ENCODE measurements at places on chromosomes 13 and 19. TPM values are rescaled to one million over a fixed set of nuclear protein-coding genes. Genes with fewer than 3 reads are reported as not detected.

The CYP2A6 gene
- not detected for polyA plus RNA-seq

The WTIP gene
- 0.20 TPM for polyA plus RNA-seq

The AMH gene
- polyA plus RNA-seq = not detected

The FSD1 gene
- 1.5 TPM for polyA plus RNA-seq

The OVOL3 gene
- polyA plus RNA-seq = not detected

The SRRM5 gene
- 0.94 TPM for polyA plus RNA-seq

The MAP4K1 gene
- 85.0 TPM for polyA plus RNA-seq

The SULT2A1 gene
- polyA plus RNA-seq = not detected

Measured in naive thymus-derived CD8-positive, alpha-beta T cell (primary cell).